SK-N-DZ (cell line): ENCODE measurements at places on chromosomes 5 and 9.

- no peak for DNase-seq
Observed at GRCh38 chr5:4116834-4117233, 521.2 kb downstream of the IRX1 start.

DNA sequence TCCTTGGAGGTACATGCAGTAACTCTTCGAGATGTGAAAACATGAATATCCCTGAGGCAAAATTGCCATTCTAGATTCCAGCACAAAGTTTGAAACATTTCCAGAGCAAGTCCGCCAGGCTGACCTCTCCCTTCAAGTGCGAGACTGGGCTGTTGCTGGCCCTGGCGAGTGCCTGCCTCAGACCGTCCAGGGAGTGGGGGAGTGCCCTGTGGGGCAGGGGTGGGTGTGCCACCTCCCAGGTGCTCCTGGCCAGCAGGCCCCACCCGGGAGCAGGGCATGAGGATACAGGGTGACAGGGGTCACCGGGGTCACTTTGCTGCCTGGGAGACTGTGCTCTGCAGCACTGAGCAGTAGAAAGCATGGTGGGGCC is 199.9 kb downstream of the AOPEP start:
- DNase-seq, result no peak

DNA sequence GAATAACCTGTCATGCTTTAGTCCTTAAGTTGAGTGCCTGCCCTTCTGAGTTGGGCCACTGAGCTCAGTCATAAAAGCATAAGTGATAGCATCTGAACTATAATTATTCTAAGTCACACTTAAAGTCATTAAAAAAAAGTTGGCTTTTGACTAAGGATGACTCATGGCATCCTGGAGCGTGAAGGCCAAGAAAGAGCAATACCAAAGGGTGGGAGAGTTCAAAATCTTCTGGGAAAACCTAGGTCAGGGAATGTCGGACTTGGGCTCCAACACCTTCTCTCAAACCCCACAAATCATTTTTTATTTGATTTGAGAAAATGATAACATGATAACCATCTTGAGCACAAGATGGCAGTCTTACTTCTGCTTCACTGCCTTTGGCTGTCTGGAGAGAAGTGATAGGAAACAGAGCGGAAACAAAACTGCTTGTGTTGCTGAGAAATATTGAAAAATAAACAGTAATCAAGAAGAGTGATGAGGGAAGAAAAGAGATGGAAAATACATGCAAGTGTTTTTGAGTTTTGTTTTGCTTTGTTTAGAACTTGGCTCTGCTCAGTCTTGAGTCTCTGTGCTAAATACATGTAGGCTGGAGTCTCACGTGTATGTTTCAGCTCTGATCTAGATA is 16.9 kb upstream of the NTRK2 start:
- DNase-seq, result no peak

GRCh38 chr5:55600497-55601203 is 65.9 kb upstream of the PLPP1 start:
- DNase-seq, result peak; percentile 64

DNA sequence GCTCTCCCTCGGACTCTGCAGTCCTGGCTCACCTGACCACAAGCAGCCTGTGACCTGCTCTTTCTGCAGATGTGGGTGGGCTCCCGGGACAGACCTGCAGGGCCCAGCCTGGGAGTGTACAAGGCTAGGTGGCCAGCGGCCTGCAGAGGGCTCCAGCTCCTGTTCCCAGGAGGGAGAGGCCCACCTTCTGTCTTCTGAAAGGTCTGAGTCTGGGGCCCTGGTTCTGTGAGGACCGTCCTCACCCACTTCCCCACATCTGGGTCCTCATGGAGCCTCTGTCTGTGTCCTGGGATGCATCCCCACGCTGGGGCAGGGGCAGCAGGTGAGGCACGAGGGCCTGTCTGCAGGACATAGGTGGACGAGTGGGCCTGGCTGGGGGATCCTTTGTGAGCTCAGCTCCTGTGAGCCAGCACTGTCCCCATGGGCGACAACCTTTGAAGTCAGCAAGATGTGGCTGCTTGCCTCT is 43.7 kb downstream of the PHF2 start:
- DNase-seq, result no peak

- DNase-seq, result no peak
Observed at GRCh38 chr9:98619788-98620187, 88.9 kb downstream of the GABBR2 start.

GRCh38 chr5:74738406-74738805 is 28.5 kb downstream of the GFM2 start:
- no peak for DNase-seq

GRCh38 chr9:126062158-126062886 is 264.3 kb upstream of the MVB12B start:
- no peak for DNase-seq

- no peak for DNase-seq
Observed at GRCh38 chr5:127612441-127613141, 36.3 kb upstream of the CTXN3 start.

GRCh38 chr5:124654418-124654817 is 92.0 kb downstream of the ZNF608 start:
- DNase-seq, result no peak

DNA sequence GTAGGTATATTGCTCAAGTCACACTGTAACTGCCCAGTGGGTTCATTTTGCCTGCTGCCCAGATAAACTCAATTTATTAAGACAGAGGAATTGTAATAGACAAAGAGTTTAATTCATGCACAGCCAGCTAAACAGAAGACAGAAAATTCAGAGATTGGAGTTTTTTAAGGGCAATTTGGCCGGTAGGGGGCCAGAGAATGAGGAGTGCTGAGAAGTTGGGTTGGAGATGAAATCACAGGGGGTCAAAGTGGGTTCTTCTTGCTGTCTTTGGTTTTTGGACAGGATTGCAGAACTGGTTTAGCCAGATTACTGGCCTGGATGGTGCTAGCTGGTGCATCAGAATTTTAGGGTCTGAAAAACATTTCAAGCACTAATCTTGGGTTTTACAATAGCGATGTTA is 20.7 kb upstream of the IL33 start:
- no peak for DNase-seq

DNA sequence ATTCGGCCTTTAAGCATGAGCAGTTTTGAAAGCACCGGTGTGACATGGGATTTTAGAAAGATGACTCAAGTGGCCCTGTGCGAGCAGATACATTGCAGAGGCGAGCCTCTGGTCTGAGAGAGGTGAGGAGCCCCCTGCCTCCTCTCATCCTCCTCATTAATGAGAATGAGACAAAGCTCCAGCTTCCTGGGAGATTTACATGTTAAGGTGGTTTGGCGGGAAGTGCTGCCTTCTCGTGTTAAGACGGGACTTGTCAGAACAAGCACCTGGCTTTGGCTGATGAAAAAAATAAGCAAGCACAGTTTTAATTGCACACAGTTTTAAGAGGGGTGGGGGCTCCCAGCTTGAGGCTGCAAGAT is 68.1 kb downstream of the ACTL7B start:
- no peak for DNase-seq

DNA sequence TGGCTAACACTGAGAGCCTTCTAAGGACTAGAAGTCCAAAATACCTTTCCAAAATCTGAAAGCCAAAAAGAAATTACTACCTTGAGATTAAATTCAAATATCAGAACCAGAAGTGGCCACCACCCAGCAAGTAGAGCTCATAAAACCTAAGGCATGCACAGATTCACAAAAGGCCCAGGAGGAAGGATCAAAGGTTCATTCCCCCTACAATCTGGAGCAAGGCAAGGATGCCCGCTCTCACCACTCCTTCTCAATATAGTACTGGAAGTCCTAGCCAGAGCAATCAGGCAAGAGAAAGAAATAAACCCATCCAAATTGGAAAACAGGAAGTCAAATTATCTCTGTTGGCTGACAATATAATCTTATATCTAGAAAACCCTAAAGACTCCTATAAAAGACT is 6.0 kb downstream of the RASEF start:
- DNase-seq, result no peak

GRCh38 chr5:135240283-135240633 is 158.8 kb downstream of the MACROH2A1 start:
- no peak for DNase-seq

GRCh38 chr9:80707120-80707519 is 982.2 kb downstream of the TLE1 start:
- no peak for DNase-seq
